Activated T-helper 1 cell treated with anti-CD3 and anti-CD28 coated beads, Interleukin-12 subunit alpha, Interleukin-12 subunit beta, Interleukin-2, Interleukin-4 antibody, amounts not matched to agents 30 ng/mL and 10 ng/mL and 1 ng/mL, durations not matched to agents 14 hours and 24 hours and 36 hours (primary cell): ENCODE measurements at places on chromosomes 7 and 10.

DNA sequence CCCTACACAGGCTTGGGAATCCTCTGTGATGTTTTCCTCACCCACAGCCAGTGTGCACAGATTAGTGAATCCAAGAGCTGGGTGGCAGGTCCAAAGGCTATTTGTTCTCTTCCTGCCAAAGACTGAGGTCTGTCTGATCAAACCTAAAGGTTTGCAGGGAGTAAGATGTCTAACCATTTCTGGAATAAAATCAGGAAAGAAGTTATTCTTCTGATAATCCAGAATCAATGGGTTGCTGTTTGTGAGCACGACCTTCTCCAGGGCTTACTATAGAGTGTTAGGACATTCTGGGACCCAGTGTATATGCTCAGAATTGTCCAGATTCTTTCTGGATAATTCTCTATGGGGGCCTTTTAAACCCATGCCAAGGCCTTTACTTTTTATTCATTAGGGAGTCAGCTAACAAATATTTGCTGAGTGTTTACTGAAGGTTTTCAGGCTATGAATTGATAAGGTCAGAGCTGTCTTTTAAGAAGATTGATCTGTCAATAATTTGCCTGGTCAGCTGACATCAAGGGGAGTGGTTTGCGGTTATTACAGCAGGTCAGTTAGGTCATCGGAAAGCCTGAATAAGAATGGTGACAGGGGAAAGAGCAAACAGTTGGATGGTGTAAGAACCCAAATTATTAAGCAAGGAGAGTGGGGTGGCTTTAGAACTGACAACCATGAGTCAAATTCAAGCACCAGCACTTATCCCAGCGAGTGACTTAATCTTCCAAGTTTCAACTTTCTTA is 7.5 kb upstream of the TECTB start:
- DNase-seq, result no peak

- DNase-seq, result no peak
Measured at GRCh38 chr10:12510501-12510941, 161.2 kb downstream of the CAMK1D start.

DNA sequence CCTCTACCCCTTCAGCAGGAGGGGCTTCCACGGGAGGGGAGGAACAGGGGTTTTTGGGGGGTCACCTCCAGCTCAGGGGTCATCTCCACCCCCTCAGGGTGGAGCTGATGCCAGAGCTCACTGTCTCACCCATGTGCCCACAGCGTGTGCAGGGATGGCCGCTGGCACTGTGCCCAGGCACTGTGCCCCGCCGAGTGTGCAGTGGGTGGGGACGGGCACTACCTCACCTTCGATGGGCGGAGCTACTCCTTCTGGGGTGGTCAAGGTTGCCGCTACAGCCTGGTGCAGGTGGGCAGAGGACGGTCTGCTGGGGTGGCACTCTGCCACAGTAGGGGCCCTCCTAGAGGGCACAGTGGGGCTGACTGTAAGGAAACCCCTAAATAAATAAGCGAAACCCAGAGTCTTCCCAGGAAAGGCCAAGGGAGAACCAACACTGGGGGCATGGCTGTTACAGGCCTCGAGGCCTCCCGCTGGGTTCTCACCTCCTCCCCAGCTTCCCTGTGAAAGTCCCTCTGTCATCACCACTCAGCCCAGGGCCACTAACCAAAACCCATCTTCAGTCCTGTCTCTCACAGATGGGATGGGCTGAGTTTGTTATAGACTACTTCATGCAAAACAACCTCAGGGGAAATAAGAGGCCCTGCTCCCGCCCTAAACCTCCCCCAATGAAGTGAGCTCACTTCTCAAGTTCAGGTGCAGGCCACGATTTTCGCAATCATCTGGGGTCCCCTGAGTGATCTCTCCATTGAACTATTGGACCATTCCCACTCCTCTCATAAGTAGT is 7.4 kb upstream of the ZNF467 start:
- no peak for DNase-seq

- no peak for DNase-seq
Measured at GRCh38 chr7:139078399-139078798, 31.1 kb downstream of the ZC3HAV1 start.

DNA sequence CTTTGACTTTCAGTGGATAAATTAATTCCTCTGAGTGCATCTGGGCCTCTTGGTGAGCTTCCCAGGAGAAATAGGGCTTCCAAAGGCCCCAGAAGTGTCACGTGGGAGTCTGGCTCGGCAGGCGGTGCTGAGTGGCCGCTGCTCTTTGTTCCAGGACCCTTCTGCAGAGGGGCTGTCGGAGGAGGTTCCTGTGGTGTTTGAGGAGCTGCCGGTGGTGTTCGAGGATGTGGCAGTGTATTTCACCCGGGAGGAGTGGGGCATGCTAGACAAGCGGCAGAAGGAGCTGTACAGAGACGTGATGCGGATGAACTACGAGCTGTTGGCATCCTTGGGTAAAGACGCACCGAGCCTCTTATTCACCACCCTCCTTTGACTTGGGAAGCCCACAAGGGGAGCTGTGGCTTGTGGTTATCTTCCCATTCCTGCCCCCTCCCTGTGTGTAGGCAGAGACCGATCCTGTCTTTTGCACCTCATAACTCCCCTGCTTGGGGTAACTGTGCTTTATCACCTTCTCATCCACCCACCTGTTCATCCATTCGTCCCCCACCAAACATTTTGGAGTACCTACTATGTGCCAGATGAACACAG is 11.9 kb downstream of the ZNF862 start:
- no peak for DNase-seq

- no peak for DNase-seq
Measured at GRCh38 chr10:116888380-116889055, 39.2 kb downstream of the ENO4 start.

DNA sequence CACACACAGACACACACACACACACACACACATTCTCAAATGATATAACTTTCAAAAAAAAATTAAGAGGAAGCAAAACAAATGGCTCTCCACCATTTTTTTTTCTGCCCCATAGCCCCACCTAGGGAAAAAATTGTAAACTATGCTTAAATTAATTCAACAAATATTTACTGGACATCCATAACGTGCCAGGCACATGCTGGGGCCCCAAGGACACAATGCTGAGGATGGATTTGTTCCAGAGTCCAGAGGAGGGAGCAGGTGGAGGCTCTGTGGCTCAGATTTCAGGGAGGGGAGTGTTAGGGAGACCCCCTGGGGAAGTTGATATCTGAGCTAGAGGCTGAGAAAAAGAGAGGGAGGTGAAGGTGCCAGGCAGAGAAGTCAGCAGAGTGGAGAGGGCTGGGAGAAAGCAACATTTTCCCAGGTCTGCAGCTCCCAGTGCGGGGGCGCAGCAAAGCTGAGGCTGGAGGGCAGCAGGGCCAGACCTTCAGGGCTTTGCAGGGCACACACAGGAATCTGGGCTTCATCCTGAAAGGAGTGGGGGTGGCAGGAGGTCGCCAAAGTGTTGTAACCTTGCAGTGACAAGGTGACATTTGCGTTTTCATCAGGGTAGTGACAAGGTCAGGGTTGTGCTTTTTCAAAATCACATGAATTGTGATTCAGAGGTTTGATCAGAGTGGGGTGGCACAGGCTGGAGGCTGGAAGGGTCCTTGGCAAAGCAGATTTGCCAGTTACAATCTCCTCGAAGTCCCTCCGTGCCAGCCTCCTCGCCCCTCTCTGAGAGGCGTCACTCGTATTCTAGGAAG is 261.6 kb downstream of the WDR11 start:
- no peak for DNase-seq

- DNase-seq, result no peak
Measured at GRCh38 chr10:20958225-20958624, 61.1 kb upstream of the NEBL start.
